ENCODE measurements at places on chromosomes 12 and 14.

- no peak for DNase-seq
Measured at GRCh38 chr12:43066471-43066870, 476.9 kb upstream of the PRICKLE1 start.

DNA sequence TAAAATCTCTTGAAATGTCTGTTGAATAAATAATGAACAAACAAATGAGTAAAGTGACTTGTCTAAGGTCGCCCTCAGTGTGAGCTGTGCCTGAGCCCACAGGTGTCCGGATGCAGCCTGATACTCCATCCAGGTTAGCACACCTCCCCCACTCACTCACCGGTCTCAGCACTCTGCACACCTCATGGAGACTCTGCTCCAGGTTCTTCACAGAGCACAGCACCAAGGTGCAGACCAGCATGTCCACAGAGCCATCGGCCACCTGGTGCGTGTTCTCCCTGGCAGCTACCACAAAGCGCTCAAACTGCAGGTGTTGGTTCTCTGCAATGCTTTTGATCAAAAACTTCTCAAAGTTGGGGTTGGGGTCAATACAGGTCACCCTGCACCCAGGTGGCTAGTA lies 4.1 kb upstream of the KRT7 start:
- no peak for DNase-seq

GRCh38 chr12:90909069-90909770 lies 45.8 kb downstream of the CCER1 start:
- no peak for DNase-seq

GRCh38 chr12:107253361-107253760 lies 160.0 kb upstream of the CRY1 start:
- DNase-seq = no peak

- DNase-seq = no peak
Measured at GRCh38 chr14:44291366-44291915, 215.6 kb downstream of the FSCB start.

DNA sequence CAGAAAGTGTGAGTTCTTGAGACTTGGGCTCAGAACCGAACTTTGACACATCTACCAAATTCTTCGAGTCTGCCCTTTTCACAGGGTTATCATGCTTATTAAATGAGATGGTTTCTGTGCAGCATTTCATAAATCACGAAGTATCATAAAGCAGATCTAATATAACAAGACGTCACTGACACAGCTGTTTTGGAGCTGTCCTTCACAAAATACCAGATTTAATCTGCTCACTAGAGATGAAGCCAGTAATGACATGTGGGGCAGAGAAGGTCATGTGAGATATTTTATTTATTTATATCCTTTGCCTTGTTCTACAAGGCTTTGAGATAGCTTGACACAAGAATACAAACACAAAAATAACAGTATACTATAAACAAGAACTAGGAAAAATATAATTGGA lies 127.0 kb downstream of the RPAP3 start:
- DNase-seq = no peak

GRCh38 chr14:105064721-105065143 lies 498 bp downstream of the GPR132 start:
- no peak for DNase-seq

GRCh38 chr14:49636866-49637265 lies 1.8 kb upstream of the DNAAF2 start:
- DNase-seq = no peak

GRCh38 chr12:104747955-104748354 lies 210.1 kb downstream of the SLC41A2 start:
- DNase-seq = no peak

GRCh38 chr14:59182641-59183040 lies 5.8 kb upstream of the DAAM1 start:
- no peak for DNase-seq

- no peak for DNase-seq
Measured at GRCh38 chr12:51621156-51621922, 30.3 kb downstream of the SCN8A start.

GRCh38 chr14:65170768-65171507 lies 68.6 kb upstream of the MAX start:
- peak; percentile 1 for DNase-seq

- DNase-seq = no peak
Measured at GRCh38 chr12:54750-55535, 11.6 kb upstream of the IQSEC3 start.

DNA sequence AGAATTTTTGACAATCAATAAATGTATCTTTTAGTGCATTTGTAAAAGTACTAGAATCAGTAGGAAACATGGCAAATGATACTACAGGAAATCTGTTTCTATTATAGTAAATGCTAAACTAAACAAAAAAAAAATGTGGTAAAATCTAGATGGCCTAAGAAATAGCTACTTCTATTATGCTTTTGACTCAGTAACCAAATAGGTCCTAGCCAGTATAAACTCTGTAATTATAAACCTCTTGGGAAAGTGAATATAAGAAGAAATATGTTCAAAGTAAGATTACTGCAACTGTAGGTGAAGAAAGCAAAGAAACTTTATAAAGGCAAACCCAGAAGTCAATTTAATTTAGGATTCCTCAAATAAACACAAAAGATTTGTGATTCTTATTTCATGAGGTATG lies 581.2 kb downstream of the LRFN5 start:
- DNase-seq = no peak

DNA sequence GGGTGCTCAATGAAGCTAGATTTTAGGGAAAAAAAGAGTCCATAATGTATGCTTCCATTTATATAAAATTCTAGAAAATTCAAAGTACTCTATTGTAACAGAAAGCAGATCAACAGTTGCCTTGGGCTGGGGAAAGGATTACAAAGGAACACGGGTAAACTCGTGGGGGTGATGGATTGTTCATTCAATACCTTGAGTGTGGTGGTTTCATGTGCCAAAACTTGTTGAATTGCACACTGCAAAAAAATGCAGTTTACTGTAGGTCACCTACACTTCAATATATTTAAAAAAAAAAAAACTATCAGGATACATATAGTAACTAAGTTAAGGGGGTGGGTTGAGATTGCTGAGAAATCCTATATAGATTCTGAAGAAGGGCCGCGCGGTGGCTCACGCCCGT lies 33.6 kb downstream of the PAWR start:
- no peak for DNase-seq

- no peak for DNase-seq
Measured at GRCh38 chr14:39615352-39615751, 183.1 kb upstream of the FBXO33 start.

- DNase-seq = no peak
Measured at GRCh38 chr14:51353901-51354300, 113.9 kb downstream of the TMX1 start.

DNA sequence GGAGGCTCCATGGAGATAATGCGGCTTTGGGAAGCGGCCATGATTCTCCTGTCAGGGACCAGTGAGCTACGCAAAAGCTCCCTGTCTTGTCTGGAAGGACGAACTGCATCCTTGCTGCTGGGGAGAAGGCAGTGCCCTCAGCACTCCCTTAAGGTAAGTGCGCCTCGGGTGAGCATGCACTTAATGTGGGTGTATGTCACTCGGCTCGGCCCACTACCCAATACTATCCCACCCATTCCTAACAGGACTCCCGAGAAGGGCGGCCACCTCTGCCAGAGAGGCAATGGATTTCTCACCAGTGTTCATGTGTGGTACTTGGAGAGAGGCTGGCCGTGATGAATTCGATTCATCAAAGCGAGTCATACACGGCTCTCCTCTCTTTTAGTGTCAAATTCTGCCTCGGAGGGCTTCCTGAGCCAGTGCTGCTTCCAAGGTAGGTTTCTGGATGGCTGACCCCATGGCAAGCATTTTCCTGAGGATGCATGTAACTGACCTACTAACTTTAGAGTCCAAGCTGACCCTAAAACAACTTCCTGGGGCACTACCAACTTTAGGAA lies 151.7 kb upstream of the RTL1 start:
- DNase-seq = no peak

DNA sequence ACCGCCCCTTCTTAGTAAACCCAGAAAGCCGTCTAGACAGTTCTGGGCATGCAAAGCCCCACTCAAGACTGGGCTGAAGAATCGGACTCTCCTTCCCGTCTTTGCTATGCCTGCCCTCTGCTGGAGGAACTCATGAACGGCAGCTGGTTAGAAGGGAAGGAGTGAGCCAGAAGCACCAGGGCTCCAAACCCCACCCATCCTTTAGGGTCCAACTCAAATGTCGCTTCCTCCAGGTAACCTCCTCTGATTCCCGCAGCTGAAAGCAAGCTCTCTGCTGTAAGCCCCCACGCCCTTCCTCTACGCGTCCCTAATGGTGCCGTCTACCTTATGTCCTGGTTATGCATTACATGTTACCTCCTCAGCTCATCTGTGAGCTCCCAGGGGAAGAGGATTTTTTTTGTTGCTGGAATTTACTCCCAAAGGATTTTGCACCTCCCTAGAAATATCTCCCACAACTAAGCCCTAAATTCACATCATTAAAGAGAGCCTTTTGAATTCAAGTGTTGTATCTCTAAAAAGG lies 59.0 kb upstream of the SCN8A start:
- peak; percentile 72 for DNase-seq
